ENCODE measurements at places on chromosomes 3 and 15.

DNA sequence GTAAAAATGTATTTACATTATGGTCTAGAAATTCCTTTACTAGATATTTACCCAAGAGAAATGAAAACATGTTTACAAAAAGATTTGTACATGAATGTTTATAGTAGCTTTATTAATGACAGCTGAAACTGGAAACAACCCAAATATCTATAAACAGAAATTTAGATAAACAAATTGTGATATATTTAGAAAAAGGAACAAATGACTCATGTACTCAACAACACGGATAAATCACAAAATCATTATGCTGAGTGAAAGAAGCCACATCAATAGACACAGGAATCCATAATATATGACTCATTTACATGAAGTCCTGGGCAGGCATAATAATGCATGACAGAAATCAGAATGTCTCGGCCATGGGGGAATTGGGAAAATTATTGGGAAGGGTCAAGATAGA is 1020.2 kb downstream of the SQOR start:
- DNase-seq: no peak

DNA sequence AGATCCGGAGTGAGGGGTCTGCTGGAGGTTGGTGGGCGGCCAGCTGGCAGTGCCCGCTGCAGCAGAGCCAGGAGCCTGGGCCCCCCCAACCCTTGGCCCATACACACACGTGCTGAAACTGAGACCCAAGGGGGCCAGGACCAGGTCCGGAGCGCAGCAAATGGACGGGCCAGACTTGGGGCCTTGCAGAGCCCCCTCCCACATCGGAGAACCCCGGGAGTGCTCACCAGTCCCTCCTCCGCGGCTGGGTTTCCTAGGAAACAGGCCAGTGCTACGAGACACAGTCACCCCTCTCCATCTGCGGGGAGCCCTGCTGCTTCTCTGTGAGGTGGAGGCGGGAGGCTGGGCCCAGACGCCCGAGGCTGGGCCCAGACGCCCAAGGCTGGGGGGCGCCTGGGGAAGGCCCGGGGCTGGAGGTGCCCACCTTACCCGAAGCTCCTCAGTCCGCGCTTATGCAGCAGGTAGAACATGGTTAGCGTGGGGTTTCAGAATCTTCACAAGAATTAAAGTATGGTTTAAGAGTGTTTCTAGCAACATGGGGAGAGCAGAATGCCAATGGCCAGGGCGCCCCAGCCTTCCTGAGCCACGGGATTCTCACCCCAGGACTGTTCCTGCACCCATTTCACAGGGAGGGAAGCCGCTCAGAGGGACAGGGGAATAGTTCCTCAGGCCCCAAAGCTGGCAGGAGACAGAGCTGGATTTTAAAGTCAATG is 135.0 kb upstream of the PRR20G start:
- no peak for DNase-seq

GRCh38 chr3:135975053-135975452 is 9.5 kb downstream of the PPP2R3A start:
- DNase-seq: no peak

GRCh38 chr3:159824333-159824732 is 164.3 kb upstream of the IL12A start:
- DNase-seq: no peak

GRCh38 chr15:66944121-66944520 is 121.3 kb upstream of the SMAD3 start:
- DNase-seq: no peak

DNA sequence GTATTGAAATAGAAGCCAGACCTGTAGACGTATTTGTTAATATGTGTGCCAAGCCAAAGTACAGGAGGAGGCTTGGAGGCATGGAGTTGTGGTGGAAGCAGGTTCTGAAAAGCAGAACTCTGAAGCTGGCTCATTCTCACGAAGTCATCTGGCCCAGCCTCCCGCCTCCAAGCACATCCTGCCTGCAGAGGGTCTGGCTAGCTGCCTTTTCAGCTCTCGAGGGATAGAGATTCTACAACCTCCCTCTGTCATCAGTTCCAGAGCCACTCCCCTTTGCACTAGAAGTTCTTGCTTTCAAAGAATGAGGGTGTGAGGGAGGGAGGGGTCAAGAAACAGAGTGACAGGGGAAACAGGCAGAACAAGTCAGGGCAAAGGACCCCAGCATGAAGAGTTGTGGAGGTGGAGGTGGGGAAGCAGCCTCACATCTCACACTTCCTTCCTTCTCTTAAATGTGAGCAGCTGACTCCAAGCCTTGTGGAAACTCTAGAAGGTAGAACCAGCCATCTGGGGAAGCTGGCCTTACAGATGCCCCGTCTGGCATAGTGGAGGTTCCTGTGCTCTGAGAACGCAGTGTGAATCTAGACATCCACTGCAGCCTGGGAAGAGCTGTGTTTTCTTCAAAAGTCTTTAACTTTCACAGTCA is 95.3 kb downstream of the SLC49A4 start:
- no peak for DNase-seq

DNA sequence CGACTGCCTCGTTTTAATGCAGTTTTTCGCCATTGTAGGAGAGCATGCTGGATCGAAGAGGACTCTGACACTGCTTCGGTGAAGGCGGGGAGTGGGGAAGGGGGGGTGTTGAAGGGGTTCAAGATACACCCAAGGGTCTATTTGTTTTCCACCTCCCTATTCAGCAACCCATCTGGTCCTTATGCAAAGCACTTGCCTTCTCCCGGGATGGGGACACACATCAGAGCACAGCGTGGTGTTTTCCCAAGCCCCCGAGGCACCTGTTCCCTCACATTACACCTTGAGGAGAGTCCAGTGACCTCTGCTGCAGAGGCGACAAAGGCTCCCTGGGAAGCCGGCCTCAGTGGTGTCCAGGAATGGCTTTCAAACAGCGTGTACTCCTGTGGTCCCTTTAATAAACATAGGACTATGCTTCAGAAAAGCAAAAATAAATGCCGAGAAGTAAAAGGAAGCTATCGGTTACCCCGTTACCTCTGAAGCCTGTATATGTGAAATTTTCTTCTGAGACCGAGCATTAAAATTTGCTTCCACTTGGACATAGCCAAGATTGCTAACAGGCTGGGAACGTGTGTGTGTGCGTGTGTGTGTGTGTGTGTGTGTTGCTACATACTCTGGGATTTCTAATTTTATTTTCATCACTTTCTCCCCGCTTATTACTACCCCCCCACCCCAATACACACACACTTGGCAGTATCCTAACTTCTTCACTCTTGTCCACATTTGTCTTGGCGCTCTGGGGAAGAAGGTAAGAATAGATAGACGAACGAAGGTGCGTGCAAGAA is 53.2 kb downstream of the CCDC54 start:
- no peak for DNase-seq

DNA sequence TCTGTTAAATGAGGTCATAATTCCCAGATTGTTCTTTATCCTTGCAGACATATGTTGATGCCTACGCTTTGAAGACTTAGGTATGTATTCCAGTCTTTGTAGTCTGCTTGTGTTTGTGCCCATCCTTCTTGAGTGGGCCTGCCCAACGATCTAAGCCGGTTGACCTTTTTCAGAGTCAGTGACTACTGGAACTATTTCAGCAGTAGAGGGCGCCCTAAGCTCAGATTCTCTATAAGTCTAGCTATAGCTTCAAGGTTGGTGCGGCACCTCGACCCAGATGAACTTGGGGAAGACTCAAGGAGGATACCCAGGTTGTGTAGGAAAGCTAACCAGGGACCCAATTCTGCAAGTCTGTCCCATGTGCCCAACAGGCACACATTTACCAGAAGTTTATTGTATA is 228.8 kb upstream of the PPP2R3A start:
- no peak for DNase-seq

- no peak for DNase-seq
These were observed 16.1 kb downstream of the ALS2CL start for GRCh38 chr3:46677411-46677726.

GRCh38 chr15:41827290-41827879 is 507 bp upstream of the JMJD7 start:
- no peak for DNase-seq

DNA sequence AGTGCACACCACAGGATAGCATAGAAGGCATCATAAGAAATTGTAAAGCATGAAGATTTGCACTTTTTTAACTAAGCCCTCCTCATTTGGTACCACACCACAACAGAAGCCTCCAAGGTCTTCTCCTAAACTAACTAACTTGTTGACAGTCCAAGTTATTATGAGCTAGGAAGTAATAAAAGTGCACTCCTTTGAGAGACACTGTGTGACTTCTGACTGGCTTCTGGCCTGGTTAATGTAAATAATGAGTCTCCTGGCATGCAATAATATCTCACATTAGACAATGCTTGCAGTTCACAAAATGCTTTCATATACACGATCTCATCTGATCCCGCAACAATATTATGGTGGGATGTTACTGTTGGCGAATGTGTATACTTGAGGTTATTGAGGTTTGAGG is 103.9 kb upstream of the SLC24A5 start:
- DNase-seq: no peak

DNA sequence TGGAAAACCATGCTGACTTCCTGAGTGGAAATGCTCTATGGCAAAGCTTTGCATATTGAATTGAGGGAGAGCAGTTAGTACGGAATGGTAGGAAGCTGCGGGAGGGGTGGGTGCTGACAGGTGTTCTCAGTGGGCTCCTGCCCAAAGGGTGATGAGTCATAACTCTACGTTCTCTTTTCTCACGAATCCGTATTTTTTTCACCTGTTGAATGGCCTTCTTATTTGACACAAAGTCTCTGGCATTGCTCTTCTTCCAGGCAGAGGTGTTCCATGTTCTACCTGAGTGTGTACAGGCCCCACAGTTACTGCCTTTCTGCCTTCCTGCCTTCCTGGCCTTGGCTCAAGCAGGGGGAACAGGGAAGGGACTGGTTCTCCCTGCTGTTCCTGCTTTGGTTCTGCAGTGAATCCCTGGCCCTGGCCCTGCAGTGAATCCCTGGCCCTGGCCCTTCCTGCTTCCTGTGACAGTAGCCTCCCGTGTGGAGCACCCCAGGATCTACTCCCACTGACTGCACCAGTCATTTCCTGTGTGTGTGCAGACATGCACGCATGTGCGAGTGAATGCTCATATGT is 31.9 kb downstream of the TRAK1 start:
- DNase-seq: no peak

- DNase-seq: no peak
These were observed 6.7 kb downstream of the RNU6-1 start for GRCh38 chr15:67832897-67833709.

- DNase-seq: no peak
These were observed 17.9 kb downstream of the PSTPIP1 start for GRCh38 chr15:77012868-77013267.

Data from esophagus squamous epithelium (tissue), 5 donors.